KBM-7 (cell line): ENCODE measurements at places on chromosomes 2 and 18.

DNA sequence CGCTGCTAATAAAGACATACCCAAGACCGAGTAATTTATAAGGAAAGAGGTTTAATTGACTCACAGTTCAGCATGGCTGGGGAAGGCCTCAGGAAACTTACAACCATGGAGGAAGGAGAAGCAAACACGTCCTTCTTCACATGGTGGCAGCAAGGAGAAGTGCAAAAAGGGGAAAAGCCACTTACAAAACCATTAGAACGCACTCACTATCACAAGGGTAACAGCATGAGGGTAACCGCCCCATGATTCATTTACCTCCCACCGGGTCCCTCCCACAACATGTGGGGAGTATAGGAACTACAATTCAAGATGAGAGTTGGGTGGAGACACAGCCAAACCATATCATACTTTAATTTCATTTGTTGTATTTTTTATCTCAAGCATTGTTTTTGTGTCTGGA lies 67.5 kb downstream of the ATP9B start:
- peak; percentile 21 for DNase-seq

DNA sequence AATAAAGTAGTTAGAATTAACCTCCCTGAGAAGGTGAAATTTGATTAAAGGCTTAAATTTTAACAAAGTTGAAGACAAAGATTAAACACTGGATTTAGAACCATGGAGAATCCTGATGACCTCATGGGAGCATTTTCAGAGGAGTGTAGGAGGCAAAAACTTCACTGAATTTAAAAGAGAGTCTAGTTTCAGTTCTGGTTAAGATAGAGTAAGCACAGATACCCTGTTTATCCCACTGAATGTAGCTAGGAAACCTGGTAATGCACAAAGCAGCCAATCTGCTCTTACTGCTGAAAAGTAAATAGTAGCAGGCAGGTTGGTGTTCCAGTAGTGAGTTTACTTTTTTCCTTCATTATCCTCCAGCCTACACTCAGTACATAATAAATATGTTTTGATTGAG lies 654.9 kb upstream of the SYT4 start:
- no peak for DNase-seq

DNA sequence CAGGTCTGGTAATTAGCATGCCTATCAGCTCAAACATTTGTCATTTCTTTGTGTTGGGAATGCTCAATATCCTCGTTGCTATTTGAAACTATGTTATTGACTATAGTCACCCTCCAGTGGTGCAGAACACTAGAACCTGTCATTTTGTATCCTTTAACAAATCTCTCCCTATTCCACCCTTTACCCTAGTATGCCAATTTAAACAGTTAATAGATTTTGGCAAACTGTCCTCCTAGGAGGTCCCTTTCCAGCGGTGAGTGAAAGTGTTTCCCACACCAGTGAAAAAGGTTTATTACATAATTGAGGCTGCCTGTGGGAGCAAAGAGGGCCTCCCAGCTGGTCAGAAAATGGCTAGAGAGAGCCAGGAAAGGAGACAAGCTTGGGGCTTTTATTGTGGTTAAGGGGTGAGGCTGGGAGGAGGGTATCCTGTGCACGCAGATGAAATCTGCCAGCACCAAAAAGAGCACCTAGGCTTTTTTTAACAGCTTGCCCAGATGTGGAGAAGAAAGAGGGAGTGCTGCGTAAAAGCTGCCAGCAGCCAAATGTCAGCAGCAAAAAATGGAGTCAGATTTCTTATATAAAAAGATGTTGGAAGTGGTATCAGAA lies 1.8 kb upstream of the DRC1 start:
- DNase-seq, result peak; percentile 29

DNA sequence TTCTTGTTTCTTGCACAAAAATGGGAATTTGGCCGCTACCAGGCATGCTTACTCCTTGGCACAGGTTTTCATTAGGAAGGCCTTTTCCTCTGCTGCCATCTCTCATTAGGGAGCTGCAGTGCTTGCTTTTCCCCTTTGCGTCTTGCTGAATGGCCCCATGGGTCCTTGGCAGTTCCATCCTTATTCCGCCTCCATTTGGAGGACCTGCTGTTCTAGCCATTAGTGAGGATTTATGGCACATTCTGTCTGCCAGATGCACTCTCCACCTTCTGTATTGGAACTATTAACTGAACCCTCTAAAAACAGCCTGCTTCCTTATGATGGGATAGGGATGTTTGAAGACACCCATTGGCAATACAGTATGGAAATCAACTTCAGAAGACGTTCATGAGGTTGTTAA lies 103.5 kb upstream of the NOSTRIN start:
- no peak for DNase-seq

DNA sequence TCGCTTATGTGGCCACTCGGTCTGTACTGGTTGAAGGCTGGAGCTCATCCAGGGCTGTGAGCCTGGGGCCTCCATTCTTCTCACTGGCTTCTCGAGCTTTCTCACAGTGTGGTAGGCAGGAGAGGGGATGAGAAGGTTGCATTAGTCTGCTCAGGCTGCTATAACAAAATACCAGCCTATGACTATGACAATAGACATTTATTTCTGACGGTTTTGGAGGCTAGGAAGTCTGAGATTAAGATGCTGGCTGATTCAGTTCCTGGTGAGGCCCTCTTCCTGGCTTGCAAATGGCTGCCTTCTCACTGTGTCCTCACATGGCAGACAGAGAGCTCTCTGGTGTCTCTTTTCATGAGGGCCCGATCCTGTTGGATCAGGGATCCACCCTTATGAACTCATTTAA lies 6.2 kb upstream of the STK25 start:
- no peak for DNase-seq

- DNase-seq, result no peak
Observed at GRCh38 chr2:142892715-142893114, 15.3 kb downstream of the KYNU start.

GRCh38 chr2:223642506-223642905 lies 40.3 kb upstream of the SCG2 start:
- DNase-seq, result no peak

DNA sequence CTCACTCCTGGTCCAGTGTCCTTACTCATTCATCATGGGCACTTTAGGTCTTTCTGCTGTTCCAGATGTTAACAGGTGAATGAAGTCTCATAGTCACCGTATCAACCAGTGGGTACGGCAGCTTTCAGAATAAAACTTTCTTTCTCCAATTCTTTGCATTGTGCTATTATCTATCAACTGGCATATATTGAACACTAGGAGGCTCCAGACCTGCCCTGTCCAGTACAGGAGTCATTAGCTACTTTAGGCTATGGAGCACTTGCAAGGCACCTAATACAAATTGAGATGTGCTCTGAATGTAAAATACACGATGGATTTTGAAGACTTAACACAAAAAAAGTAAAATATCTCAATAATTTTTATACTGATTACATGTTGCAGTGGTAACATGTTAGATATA lies 43.2 kb upstream of the NEB start:
- no peak for DNase-seq

GRCh38 chr2:105888625-105889024 lies 143.9 kb downstream of the NCK2 start:
- peak; percentile 49 for DNase-seq

DNA sequence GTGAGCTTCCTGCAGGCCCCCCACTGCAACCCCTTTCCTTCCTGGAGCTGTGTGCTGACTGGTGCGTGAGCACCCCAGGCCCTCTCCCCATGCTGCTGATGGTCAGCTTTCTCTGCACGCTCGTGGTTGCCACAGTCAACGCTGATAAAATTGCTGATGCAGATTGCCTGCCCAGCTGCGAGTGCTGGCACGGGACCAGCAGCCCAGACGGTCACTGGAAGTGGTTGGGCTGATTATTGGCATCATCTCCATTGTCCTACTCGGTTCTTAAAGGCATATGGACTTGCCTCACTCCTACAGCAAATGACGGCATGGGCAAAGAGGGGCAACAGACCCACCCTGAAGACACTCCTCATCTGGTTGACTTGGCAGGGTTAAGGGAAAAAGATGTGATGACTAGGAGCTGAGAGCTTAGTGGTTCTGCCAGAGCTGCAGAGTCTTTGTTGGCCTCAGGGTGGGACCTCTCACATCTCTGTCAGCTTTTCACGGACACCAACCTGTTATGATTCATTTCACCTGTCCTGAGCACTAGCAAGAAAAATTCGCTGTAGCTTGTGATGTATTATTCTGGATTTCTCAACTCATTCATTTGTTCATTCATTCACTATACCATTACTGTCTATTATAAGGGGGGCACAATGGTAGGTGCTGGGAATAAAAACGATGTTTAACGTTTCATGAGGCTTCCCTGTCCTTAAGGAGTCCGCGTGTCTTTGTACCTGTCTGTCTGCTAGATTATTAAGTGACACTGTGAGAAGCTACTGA lies 38.4 kb downstream of the PAX8 start:
- no peak for DNase-seq

GRCh38 chr2:146917431-146918042 lies 927.3 kb upstream of the ACVR2A start:
- no peak for DNase-seq

DNA sequence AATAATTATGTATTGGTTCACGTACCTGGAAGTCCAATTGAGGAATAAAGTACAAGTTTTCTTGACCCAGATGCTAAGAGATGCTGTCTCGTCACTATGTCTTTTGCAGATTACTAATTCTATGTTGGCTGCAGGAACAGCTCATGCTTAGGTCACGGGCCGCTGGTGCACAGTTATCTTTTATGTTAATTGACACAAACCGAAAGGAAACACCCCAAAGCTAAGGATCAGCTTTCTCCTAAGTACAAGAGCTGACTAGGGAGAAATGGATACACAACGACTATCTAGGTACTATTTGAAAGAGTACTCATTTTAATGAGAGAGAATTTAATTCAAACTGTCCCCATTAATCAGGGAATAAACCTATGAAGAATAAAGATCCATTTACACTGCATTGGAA lies 217.7 kb upstream of the SLC35G4 start:
- DNase-seq, result no peak

GRCh38 chr18:25287106-25287505 lies 64.9 kb downstream of the ZNF521 start:
- no peak for DNase-seq

DNA sequence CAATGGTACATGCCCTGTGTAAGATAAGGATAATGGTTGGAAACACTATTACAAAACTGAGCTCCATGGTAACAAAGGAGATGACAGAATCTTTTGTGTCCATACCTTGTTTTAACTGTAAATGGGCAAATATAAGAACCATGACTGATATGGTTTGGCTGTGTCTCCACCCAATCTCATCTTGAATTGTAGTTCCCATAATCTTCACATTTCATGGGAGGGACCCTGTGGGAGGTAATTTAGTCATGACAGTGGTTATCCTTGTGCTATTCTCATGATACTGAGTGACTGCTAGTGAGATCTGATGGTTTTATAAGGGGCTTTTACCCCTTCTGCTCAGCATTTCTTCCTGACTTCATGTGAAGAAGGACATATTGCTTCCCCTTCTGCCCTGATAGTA lies 211.7 kb upstream of the RGPD4 start:
- DNase-seq, result no peak

DNA sequence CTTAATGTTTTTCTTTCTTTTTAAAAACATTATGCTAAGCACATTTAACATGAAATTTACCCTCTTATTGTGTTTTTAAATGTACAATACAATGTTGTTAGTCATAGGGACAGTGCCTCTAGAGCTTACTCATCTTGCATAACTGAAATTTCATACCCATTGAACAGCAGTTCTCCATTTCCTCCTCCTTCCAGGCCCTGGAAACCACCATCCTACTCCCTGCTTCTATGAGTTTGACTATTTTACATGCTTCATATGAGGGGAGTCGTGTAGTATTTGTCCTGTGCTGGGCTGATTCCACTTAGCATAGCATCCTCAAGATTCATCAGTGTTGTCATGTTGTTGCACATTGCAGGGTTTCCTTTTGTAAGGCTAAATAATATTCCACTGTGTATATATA lies 92.6 kb downstream of the SPATS2L start:
- DNase-seq, result no peak

DNA sequence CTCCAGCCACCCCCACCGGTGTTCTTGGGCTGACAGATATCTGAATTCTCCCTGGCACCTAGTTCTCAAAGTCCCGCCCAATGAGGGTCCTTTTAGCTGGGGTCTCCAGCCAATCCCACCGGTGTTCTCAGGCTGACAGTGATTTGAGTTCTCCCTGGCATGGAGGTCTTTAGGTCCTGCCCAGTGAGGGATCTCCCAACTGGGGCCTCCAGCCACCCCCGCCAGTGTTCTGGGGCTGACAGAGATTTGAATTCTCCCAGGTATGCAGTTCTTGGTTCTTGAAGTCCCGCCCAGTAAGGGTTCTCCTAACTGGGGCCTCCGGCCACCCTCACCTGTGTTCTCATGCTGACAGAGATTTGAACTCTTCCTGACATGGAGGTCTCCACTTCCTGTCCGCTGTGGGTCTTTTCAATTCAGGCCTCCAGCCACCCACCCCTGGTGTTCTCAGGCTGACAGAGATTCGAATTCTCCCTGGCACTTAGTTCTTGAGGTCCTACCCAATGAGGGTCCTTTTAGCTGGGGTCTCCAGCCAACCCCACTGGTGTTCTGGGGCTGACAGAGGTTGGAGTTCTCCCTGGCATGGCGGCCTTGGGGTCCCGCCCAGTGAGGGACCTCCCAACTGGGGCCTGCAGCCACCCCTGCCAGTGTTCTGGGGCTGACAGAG lies 154.6 kb downstream of the ANKRD36 start:
- DNase-seq, result peak; percentile 0

- no peak for DNase-seq
Observed at GRCh38 chr2:17245906-17246305, 272.3 kb downstream of the RAD51AP2 start.

- DNase-seq, result peak; percentile 50
Observed at GRCh38 chr2:222982010-222982908, 69.7 kb upstream of the KCNE4 start.

GRCh38 chr2:191218292-191218898 lies 26.8 kb upstream of the MYO1B start:
- peak; percentile 85 for DNase-seq

GRCh38 chr2:216084547-216084946 lies 2.8 kb downstream of the TMEM169 start:
- DNase-seq, result no peak

GRCh38 chr18:43525169-43525568 lies 247.9 kb upstream of the SYT4 start:
- no peak for DNase-seq

DNA sequence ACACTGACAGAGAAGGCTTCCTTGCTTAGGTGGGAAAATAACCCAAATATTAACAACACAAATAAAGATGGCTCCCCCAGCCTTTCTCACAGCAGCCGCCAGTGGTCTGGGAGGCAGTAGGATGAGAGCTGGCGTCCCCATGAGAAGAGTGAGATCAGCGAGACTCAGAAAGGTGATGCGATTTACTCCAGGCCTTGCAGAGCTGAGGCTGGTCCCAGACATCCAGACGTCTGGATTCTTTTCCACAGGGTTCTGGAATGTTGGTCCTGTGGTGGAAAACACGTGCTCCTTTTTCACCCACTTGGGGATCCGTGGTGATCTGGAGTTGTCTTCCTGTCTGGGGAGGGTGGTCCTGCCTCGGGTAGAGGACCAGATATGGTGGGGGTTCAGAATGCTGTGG lies 190.6 kb downstream of the CTIF start:
- DNase-seq, result no peak

- DNase-seq, result no peak
Observed at GRCh38 chr2:63040586-63040985, 10.0 kb upstream of the OTX1 start.

DNA sequence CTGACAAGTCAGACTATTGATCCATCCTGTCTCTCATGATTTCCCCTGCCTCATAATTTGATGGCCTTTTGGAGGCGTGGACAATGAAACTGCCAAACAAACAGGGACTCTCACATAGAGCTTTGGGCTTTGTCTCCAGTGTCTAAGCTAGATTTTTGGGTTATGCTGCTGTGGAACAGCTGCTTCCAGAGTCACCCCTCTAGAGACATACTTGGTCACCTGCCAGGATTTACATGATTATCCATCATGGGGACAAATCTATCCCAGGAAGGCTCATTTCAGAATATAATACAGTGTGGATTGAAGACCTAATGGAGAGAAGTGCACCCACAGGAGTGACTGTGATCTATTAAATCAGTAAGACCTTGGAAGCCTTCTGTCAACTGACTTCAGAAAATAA lies 159.6 kb downstream of the SLC8A1 start:
- DNase-seq, result no peak
